Pulmonary artery endothelial cell (primary cell): ENCODE measurements at places on chromosomes 16 and 17. TPM values are rescaled to one million over a fixed set of nuclear protein-coding genes. Genes with fewer than 3 reads are reported as not detected.

The UBE2G1 gene
- 38.1 and 38.6 TPM in 2 replicates for total RNA-seq

The ZNF830 gene
- 11.8 and 15.3 TPM in 2 replicates for total RNA-seq

The NOTUM gene
- total RNA-seq, result 0.07 TPM in 1 of 2 replicates, not detected in the other

The SLFN12 gene
- total RNA-seq, result 30.6 and 50.1 TPM in 2 replicates

The BOLA2 gene
- total RNA-seq, result 40.9 and 46.9 TPM in 2 replicates
